ENCODE measurements at places on chromosomes 5 and 9.

- no peak for DNase-seq
Observed at GRCh38 chr9:113261917-113262671, 13.3 kb downstream of the CDC26 start.

- no peak for DNase-seq
Observed at GRCh38 chr9:117552811-117553210, 138.0 kb upstream of the ASTN2 start.

- no peak for DNase-seq
Observed at GRCh38 chr5:78003919-78004318, 227.8 kb upstream of the TBCA start.

- no peak for DNase-seq
Observed at GRCh38 chr9:91716815-91717214, 233.2 kb downstream of the ROR2 start.

DNA sequence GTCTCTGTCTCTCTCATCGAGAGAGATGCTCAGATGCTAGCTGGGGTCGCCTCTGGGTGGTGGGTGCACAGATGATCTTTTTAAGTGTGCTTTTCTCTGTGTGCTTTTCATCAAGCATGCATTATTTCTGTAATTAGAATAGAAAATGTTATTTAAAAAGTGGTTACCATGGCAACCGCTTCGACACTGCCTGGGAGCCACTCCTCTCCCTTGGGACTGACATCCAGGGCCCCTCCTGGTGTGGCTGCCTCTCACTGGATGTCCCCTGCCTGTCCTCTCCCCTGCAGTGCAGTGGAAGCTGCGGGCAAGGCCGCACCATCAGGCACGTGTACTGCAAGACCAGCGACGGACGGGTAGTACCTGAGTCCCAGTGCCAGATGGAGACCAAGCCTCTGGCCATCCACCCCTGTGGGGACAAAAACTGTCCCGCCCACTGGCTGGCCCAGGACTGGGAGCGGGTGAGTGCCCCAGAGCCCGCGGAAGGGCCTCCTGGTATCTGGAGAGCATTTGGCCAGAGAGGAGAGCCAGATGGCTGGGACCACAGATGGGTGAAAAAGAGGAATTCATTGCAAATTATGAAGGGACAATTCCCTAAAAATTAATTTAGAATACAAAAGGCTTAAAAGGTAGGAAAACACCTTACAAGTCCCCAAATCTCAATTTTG lies 34.7 kb downstream of the ADAMTSL2 start:
- no peak for DNase-seq

DNA sequence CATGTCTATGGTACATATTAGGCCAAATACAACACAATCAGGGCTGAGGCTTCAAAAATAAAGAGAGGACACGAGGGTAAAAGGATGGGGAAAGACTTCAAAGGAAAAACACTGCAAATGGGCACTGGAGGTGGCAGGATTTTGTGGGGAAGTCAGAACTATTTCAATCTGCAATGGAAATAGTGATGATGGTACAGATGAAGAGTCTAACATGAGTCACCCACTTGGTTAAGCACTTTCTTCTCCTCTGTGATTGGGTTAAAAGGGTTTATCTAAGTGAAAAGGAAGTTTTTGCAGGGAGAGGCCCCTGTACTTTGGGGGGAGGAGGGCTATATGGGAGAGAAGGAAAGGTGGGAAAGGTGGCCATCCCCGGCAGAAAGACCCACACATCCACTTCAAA lies 4.5 kb upstream of the SH3GL2 start:
- no peak for DNase-seq

GRCh38 chr9:85202596-85202995 lies 533.1 kb downstream of the NTRK2 start:
- DNase-seq, result peak; percentile 10

- DNase-seq, result no peak
Observed at GRCh38 chr5:163696579-163696887, 191.1 kb downstream of the MAT2B start.

GRCh38 chr5:179409806-179410205 lies 64.5 kb upstream of the ADAMTS2 start:
- no peak for DNase-seq

GRCh38 chr5:156836846-156837245 lies 13.2 kb upstream of the PPP1R2B start:
- no peak for DNase-seq

DNA sequence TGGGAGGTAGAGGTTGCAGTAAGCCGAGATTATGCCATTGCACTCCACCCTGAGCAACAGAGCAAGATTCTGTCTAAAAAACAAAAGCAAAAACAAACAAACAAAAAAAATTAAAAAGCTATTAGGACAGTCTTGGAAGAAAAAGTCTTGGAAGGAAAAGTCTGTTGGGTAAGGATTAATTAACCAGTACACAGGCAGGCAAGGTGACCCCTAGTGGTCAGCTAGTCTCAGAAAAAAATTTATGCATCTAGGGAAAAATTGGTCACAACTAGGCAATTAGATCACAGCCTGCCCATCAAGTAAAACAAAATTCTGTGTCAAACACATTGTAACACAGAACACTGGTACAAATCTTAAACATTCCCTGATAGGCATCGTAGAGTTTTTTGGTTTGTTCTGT lies 6.7 kb upstream of the ANKRD18B start:
- peak; percentile 25 for DNase-seq

DNA sequence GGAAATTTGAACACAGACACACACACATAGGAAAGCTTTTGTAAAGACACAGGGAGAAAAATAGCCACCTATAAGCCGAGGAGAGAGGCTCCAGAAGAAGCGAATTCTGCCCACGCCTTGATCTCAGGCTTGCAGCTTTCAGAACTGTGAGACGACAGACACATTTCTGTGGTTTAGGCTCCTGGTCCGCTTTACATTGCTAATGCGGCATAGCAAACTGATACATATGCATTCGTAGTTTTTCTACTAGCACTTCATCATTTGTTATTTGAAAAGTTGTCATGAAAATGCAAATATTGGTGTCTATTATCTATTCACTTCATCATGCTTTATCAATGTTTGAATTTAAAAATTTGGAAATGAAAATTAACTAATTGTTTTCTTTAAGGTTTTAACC lies 674.9 kb downstream of the SEMA5A start:
- no peak for DNase-seq

DNA sequence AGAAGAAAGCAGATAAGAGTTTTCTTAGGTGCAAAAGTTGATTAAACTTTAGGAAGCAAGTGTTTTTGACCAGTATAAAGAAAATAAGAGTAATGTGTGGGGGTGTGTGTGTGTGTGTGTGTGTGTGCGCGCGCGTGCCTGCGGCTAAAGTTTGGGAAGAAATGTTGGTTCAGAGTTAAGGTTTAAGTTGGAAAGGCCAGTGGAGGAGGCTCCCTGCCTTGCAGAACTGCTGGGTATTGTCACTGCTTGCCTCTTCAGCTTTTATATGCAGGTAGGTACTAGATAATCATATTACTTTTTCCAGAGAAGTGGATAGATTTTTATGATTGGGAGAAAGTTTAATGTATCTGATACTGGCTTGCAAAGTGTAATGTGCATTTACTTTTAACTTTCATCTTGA lies 2.0 kb downstream of the PIK3R1 start:
- DNase-seq, result no peak

GRCh38 chr5:93192683-93193082 lies 388.3 kb downstream of the NR2F1-AS1 start:
- no peak for DNase-seq

DNA sequence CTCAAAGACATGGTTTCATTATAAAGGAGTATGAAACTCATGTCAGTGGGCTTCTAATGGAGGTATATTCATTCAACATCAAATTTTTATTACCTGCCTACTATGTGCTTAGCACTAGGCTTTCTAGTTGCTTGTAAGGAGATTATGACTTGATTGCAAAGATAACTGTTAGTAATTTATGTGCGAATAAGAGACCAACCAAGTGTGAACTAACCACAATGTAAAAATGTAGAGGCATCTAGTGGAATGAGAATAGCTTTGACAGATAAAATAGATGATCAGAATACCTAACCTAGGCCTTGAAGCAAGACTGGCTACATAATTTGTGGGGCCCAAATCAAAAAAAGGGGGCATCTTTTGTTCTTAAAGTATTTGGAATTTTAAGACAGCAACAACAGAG lies 13.0 kb upstream of the PPP2R2B start:
- DNase-seq, result no peak

GRCh38 chr5:123987956-123988355 lies 476.0 kb downstream of the CSNK1G3 start:
- no peak for DNase-seq

- no peak for DNase-seq
Observed at GRCh38 chr5:113039229-113039933, 62.8 kb downstream of the DCP2 start.

DNA sequence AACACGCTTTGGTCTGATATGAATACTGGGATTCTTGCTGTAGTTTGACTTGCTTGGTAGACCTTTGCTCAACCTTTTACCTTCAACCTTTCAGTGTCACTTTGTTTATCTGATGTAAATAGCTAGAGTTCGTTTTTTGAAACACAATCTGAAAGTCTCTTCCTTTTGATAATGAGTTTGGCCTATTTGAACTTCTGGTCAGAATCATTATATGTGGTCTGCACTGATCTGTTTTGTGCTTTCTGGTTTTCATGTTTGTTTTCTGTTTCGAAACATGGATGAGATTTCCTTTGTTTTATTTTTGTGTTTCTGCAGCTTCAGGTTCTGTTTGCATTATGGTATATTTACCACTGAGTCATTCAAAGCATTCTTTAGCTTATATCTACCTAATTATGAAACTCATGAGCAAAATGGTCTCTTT lies 217.5 kb downstream of the GABBR2 start:
- no peak for DNase-seq

GRCh38 chr5:82164176-82164976 lies 113.8 kb downstream of the RPS23 start:
- DNase-seq, result peak; percentile 20

- DNase-seq, result no peak
Observed at GRCh38 chr9:34218446-34218845, 39.6 kb downstream of the UBAP1 start.

DNA sequence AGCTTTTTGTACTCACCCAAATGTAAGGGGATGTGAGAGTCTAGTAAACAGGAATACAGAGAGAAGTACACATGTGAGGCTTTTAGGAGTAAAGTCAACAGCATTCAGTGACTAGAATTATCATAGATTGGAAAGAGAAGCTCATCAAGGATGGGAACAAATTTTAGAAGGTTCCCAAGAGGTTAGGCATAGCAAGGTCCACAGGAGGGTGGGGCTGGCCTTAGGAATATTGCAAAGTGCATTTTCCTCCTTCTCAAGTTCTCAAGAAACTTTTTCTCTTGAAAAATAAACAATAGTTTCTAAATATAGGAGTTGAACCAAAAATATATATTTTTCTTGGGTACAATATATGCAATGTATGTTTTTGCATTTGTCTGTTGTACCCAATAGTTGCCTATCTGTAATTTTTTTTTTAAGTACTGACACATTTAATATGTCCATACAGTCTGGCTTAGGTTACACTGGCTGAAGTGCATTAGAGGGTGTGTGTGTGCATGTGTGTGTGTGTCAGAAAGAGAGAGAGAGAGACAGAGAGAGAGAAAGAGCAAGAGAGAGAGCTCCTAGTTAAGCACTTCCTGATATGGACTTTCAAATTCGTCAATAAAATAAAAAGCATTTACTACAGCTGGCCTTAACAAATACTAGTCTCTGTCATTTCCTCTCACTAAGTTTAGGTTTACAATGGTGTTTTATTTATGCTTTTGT lies 62.2 kb downstream of the SNX18 start:
- no peak for DNase-seq

GRCh38 chr5:150632305-150633160 lies 7.9 kb upstream of the SYNPO start:
- DNase-seq, result no peak

DNA sequence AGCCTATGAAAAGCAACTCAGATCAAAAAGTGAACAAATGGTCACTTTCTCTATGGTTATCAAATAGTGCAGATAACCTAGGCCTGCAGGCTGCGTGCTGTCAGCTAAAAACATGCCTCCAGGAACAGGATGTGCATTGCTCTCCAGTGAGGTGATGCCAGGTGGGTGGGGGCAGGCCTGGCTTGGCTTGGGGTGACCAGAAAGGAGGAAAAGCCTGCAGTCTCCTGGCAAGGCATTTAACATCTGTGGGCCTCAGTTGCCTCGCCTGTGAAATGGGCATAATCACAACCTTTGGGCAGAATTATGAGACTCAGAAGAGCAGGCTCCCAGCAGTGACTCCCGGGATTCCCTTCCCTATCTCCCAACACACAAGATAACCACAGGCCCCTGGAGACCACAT lies 135.9 kb downstream of the COL23A1 start:
- DNase-seq, result no peak

GRCh38 chr5:73376618-73377170 lies 71.9 kb downstream of the FOXD1 start:
- no peak for DNase-seq

- no peak for DNase-seq
Observed at GRCh38 chr5:91381239-91381773, 1.8 kb downstream of the ARRDC3 start.

GRCh38 chr5:74502479-74502950 lies 138.0 kb downstream of the ENC1 start:
- DNase-seq, result peak; percentile 22

DNA sequence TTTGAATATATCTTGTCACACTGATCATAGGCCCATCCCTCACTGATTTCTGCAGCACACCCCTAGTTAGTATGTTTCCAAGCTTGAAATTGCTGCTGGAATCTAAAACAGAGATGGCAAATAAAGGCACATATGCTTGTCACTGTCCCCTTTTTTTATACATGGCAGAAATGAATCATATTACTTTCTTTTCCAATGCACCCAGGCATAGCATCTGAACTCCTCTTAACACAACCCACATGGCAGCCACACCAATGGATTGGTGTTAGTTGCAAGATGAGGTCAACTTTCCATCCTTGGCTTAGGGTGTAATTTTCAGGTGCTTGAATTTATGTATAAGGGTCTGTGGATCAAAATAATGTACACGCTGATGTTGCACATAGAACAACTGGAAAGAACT lies 473.8 kb upstream of the ZNF608 start:
- no peak for DNase-seq

- no peak for DNase-seq
Observed at GRCh38 chr5:179124273-179124852, 64.2 kb downstream of the ZNF354C start.

GRCh38 chr5:137090721-137091120 lies 408.4 kb downstream of the SPOCK1 start:
- DNase-seq, result no peak

DNA sequence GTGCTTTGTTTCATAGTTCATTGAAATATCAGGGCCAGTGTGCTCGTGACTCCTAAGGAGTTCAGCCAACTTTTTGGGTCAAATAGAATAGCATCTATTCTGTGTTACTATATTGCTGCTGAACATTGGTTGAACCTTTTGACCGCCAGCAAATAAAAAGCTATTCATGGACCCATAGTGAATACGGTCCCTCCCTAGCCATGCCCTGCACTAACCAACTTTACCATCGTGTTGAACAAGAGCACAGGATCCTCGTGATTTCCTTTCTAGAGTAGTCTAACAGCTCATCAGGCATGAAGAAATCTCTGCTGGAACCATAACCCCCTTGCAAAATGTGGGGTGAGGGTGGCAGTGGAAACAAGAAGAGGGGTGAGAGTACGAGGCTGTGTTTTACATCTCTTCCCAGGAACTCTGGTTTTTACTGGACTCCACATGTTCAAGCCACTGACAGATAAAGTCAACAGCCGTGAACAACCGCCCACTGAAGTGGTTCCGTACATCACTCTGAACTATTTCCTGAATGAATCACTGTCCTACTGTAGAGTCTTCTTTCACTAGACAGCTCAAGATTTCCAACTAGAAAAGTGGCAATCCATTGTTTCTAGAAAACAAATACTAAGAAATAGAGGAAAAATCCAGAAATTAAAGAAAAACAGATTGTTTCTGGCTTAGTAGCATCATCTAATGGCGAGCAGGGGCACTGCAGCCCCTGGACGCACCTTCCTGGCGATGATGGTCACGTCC lies 70.1 kb upstream of the SPATA31E1 start:
- peak; percentile 33 for DNase-seq

Measured in Calu3 (cell line).